ENCODE measurements at places on chromosomes 13 and 19.
A peak's percentile ranks its signal among the peaks of the same experiment; 100 is the strongest.

GRCh38 chr13:40648040-40648439 lies 18.4 kb downstream of the FOXO1 start:
- no peak for DNase-seq

DNA sequence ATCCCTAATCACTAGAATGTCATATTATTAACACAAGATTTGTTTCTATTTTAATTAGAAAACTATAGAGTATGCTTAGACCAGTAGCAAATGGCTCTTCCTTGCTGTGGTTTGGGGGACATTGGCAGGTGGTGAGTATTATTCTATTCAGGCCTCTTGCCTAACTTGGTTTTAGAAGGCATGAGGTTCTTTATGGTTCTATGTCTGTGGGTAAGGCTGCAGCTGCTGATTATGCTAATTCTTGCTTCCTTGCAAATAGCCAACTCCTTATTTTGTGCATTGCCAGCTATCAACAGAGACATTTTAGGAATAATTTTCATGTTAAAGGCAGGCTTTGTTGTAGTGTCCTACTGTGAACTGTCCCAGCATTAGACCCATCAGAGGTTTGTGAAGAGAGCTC lies 1344.9 kb downstream of the UQCRFS1 start:
- no peak for DNase-seq

DNA sequence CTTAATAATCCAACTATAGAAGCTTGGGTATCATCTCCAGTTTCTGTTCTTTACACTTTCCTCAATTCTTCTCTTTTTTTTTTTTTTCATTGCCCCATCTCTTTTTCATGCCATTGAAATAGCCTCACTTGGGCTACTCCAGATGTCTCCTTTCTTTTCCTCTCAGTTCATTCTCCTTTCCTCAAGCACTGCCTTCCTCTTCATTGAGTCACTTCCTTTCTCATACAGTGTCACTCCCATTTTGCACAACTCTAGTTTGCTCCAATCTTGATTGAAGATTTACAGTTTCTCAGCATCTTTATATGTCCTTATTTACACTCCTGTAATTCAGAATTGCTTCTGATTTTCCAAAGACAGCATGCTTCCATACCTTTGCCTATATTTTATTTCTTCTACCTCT lies 61.3 kb downstream of the IPO5 start:
- no peak for DNase-seq

- DNase-seq: no peak
Observed at GRCh38 chr19:45179072-45179891, 698 bp downstream of the BLOC1S3 start.

- DNase-seq: no peak
Observed at GRCh38 chr13:30576528-30576927, 41.2 kb upstream of the USPL1 start.

DNA sequence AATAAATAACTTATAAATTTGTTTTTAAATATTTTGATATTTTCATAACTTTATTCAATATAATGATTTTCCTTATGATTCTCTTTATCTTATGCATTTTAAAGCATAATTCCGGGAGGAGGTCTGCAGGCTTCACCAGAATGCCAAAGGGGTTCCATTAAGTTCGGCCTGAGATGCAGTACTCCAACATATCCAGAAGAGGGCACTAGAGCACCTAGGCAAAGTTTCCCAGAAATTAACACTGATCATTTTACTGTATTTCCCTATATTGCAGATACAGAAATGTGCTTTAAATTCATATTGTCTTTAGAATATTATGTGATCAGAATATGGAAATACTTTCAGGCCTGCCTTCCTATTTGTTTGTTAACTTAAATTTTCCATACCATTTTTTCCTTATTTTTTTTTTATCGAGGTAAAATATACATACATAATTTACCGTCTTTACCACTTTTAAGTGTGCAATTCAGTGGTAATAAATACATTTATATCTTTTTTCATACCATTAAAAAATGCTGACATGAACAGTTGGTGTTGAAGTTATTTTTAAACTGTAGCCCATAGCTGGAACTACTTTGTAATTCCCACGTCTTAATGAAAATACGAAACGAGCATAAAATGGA lies 58.9 kb upstream of the TM9SF2 start:
- DNase-seq: peak; percentile 29

- no peak for DNase-seq
Observed at GRCh38 chr13:112133499-112134390, 66.8 kb downstream of the SOX1 start.

DNA sequence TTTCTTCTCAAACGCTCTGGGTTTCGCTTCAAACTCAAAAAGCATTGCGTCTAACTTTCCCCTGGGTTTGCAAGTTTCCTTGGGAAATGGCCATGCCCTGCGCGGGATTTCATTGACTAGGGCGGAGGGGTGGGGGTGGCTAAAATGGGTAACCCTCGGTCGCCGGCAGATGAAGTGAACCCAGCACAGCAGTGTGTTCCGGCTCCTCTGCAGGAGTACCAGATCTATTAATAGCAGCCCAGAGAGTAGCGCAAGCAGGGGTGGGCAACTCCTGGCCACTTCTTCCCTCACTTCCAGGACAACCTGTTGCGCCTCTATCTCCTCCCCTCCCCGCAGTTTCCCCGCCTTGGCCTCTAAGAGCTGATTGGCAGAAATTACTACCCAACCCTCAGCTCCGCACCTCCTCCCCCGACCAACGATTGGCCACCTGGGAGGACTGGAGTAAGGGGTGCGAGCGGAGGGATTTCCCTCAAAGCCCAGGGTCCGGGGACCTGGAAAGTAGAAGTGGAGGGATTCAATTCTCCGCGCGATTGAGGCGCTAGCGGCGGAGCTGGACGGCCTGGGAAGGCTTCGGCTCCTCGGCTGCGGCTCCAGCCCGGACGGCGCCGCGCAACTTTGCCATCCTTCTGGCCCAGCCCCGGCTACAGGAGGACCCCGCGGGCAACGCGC lies at the start of gene FREM2:
FREM2 (plus strand) TSS at position 501 of the 669 bp plus-strand sequence. CDS start 268 bp downstream, outside the sequence.
- DNase-seq: peak; percentile 5

GRCh38 chr19:38055010-38055409 lies 148.0 kb downstream of the SIPA1L3 start:
- DNase-seq: no peak

- DNase-seq: no peak
Observed at GRCh38 chr19:2050349-2050990, 574 bp downstream of the MKNK2 start.

DNA sequence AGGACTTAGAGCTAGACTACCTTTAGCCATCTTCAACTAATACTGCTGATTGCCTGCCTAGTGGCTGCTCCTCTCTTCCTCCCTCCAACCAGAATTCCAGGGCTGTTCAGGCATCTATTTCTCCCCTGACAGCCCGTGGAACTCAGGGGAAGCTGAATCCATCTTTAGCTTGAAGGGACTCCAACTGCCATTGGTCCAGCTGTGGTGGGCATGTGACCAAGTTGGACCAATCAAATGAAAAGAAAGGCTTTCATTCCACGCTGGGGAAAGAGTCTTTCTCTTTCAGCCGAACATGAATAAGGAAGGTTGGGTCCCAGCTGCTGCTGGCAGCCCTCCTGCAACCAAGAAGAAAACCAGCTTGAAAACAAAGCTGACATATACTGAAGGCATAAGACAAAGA lies 168.5 kb upstream of the OBI1 start:
- DNase-seq: no peak

GRCh38 chr13:40667622-40667978 lies 1.2 kb upstream of the FOXO1 start:
- no peak for DNase-seq

GRCh38 chr19:23784274-23784673 lies 25.6 kb upstream of the ZNF681 start:
- DNase-seq: no peak

DNA sequence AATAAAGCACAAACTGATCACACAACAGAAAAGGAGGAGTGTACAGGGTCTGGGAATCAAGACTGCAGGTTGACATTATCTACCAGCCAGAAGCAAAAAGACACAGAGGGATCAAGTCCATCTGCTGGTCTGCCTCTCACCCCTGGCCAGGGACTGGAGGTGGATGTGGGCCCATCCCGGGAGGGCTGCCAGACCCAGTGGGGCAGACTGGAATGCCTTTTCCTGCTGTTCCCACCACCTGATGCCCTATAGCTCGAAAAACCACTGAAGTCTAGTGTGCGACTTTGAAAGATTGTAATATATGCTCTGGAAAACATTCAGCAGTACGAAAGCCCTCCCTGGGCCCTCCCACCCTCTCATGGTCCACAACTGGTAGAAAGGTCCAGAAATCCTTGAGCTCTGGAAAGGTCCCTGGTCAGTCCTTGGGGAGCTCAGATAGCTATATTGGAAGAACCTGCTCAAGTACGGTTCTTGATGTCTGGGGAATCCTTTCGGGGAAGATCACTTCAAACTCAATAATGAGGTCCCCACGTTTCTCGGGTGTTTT lies 2.6 kb downstream of the DNAJB1 start:
- DNase-seq: no peak

DNA sequence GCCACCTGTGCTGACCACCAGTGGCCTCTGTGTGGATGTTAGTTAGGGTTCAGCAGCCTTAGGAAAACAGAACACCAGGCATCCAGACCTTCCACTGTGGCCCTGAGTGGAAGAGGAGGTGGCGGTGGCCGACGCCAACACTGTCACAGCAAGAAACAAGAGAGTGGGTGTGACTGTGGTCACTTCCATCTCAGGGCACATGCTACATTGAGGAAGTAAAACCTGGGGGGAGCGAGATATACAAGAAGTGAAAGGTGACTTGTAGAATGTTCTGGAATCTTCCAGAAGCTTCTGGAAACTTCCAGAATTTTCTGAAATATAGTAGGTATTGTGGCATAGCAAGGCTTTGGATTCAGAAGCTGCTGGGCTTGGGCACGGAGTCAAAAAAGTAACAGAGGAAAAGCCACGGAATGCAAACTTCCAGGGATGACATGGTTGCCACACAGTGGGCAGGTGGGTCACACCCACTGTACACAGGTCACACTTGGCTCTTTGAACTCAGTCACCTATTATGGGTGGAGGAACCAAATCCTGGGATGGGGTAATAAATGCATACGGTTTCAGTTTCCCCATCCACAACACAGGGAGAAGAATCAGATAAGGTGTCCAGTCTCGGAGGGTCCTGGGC lies 24.3 kb downstream of the GNG7 start:
- DNase-seq: no peak

GRCh38 chr19:10142701-10143375 lies 23.1 kb upstream of the EIF3G start:
- no peak for DNase-seq

GRCh38 chr13:20350382-20350763 lies 118.3 kb upstream of the GJB6 start:
- DNase-seq: no peak

DNA sequence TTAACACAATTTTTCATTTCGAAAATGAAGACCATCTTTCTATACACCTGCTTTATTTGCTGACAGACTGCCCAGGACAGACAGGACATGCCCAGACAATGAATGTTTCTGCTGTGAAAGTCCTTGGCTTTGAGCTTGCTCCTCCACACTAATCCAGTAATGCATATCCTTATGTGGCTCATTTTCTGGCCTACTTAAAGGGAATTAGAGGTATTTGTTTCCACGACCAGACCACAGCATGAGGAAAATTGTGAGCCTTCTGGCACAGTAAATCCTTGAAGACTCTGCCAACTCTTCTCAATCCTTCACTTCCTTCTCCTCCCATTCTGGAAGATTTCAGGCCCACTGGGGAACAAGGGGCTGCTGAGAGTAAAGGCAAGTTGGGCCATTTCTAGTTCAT lies 25.7 kb downstream of the CCDC70 start:
- no peak for DNase-seq

- DNase-seq: no peak
Observed at GRCh38 chr19:46202872-46203860, 26.4 kb upstream of the IGFL1 start.

DNA sequence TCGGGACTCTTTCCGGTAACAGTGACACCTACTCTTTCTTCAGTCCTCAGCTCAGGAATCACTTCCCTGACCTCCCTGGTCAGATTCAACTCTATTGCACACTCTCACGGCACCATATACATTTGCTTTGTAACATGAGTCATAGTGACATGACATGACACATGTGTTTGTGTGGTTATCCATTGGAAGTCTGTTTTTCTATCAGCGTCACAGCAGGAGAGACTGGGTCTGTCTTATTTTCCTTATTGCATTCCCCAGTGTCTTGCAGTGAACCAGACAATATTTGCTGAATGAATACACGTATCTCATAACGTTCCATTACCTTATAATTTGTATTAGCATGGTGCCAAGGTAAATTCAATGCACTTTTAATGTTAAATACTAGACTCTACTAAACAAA lies 102.0 kb downstream of the DCLK1 start:
- DNase-seq: no peak

DNA sequence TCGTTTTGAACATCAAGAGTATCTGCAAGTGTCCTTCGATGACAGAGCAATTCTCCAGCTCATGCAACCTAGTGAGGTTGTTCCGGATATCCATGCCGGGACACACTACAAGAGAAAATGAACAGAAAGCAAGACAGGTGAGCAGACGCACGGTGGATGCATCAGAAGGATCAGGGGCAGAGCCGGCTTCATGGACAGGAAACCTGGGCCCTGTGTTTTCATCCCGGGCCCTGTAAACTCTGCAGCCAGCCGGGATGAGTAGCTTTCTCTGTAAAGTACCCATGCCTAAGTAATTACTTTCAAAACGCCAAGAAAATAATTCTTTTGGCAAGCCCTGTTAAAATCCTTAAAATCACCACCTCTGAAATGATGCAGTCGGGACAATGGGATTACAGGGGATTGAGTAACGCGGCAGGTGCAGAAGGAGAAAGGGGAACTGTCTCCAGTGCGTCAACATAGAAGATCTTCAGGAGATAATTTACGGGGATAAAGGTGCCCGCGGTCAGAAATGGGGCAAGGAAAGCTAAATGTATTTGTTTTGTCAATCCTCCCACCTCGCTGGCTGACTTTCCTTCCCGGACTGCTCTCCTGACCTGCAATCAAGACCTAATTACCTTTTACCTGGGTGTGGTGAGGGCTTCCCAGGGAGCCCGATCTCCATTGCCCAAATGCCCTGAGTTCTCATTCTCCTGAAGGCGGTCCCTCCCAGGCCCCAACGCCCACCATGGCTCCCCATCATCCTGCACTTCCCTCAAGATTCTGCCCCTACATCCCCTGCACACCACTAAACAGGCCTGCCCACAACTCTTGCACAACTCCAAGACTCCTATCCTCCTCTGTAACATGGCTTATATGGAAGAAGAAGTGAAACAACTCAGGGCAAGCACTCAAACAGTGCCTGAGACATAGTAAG lies 26.2 kb downstream of the INSR start:
- DNase-seq: no peak

DNA sequence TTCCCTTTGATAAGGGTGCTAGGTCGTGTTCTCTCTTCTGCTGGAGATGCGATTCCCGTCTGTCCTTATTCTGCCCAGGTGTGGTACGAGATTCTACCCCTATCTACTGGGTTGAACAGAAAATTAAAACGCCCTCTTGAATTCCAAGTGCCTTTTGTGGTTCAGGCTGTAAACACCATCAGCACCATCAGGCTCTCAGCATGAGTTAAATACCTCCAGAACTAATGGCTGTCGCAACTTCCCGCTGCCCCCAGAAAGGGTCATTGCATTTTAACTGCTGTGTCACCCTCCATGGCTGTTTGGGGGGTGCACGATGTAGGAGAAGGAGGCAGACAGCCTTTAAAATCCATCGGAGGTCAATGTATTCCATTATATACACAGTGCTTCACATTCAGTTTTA lies 177.4 kb downstream of the OXGR1 start:
- DNase-seq: peak; percentile 95
